ENCODE measurements at places on chromosomes 6 and 20.

DNA sequence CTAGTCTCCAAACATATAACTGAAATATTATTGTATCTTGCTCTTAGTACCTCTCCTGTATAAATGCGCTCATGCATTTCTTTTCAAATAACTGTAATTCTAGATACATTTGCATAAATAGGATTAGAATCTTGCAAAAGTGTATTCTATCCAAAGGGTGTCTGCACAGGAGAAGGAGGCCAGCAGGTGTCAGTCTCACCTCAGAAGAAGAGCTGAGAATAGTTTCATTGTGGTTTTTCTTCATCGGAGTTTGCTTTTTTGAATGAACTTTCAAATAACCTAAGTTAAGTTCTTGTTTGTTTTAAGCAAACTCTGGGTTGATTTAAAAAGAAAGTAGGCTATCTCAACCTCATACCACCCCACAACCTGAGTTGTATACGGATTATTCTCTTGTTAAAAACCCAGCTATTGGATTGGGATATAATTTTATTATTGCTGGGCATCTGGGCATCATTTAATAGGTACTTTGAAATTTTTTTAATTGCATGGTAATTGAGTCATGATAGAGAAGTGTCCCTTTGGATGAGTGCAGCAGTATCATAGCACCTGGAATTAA is 125.0 kb upstream of the MLIP start:
- peak; percentile 85 for DNase-seq

DNA sequence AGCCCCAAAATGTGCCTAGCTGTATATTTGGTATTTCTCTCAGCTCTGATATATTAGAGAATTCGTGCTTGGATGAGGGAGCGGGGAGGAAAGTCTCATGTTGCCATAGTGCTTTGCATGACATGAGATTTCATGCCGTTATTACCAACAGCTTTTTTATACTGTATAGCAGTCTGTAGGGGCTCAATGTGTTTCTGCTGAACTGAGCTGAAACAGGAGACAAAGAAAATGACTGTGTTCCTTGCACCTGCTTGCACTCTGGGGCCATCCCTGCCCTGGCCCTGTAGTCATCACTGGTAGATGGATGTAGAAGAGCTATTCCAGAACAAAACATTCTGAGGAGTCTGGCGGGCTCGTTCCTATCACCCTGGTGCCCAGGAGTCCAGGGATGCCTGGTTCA is 128.0 kb upstream of the SASH1 start:
- DNase-seq, result no peak

DNA sequence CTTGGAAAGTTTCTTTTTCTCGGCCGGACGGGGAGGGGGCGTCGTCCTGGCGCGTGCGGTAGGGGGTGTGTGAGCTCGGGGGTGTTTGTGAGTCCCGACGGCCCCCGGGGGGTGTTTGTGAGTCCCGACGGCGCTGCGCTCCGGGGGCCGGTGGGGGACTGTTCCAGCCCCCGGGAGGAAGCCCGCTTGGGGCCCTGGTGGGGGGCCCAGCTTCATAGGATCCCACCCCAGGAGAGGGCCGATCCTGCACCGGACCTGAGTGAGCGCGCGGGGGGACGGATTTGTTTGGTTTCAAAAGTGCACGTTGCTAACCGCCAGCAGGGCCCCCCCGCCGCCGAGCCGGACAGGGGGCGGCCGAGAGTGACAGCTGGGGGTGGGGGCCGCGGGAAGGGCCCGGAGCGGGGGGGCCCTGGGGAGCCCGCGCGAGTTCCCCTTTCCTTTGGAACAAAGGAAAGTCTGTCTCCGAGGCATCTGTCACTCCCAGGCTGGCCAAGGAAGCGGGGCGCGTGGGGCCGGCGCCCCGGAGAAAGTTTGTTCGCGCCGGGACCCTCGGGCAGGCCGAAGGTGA is 485 bp downstream of the TGIF2 start:
- DNase-seq, result peak; percentile 71

DNA sequence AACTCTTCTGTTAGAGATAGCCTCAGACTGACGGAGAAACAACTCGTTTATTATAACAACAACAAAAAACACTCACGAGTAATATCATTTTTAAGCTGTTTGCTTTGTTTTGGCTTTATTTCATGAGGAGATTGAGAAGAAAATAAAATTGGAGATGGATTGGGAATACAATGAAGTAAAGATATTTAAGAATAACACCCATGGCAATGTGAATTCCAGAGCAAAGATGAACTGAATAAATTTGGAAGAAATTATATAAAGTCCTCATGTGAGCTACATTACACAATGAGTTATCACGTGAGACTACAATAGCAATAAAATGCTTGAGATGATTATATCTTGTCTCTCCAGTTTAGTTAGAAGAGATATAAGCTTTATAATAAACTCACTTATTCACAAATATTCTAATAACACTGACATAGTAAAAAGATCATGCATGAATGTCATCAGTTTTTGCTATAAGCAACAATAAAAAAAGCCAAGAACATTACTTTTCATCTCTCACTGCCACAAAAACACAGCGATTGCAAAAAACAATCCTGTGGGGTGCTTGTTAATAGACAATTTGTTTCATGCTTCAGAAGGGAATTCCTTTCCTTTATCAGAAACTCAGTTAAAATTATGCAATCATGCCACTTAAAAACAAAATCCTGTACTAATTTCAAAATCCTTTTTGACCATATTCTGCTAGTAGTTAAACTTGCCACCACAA is 696.7 kb upstream of the MARCKS start:
- peak; percentile 64 for DNase-seq

GRCh38 chr20:39108746-39109145 is 146.6 kb downstream of the DHX35 start:
- no peak for DNase-seq

DNA sequence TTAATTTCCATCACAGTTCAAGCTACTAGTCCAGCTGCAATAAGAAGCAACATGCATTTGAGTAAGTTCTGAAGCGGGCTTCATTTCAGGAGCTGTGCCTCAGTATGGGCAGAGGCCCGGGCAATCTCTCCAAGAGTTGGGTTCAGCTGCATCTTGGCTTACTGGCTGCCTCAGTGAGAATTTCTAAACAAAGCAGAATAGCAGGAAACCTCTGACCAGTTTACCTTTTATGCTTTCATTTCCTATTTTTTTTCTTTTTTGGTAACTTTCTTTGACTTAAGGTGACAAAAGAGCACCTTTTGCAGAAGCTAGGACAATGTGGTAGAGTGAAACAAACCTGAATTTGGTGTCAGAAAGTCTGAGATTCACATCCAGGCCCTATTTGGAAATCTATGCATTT is 51.0 kb upstream of the FBXO30 start:
- DNase-seq, result no peak

- DNase-seq, result no peak
Measured at GRCh38 chr20:54038961-54039360, 31.4 kb downstream of the BCAS1 start.

DNA sequence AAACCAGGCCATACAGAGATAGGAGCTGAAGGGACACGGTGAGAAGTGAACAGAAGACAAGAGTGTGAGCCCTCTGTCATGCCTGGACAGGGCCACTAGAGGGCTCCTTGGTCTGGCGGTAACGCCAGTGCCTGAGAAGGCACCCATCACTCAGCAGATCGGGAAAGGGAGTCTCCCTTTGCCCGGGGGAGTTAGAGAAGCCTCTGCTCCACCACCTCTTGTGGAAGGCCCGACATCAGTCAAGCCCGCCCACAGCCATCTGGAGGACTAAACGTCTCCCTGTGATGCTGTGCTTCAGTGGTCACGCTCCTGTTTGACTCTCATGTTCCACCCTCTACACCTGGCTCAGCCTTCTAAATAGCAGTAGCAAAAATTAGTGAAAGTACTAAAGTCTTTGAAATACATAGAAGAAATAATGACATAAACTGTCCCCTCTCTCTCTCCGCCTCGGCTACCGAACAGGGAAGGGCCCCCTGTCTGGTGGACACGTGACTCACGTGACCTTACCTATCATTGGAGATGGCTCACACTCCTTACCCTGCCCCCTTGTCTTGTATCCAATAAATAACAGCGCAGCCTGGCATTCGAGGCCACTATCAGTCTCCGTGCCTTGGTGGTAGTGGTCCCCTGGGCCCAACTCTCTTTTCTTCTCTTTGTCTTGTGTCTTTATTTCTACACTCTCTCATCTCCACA is 66.7 kb downstream of the RPP21 start:
- DNase-seq, result peak; percentile 27

DNA sequence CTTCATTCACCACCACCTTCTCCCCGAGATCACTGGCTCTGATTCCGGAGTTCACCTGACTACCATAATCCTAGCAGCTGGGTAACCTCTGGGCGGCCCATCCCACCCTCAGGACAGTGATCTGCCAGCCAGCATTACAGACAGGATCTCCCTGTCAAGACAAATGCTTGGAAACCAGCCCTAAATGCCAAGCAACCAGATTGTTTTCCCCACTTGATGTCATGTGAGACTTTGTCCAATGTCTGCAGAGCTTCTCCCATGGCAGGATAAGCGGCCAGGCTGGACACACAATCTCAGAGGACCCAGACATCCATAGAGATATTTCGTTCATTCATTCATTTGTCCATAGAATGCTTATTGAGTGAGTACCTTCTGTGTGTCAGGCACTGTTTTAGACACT is 32.5 kb downstream of the PDYN start:
- no peak for DNase-seq

- no peak for DNase-seq
Measured at GRCh38 chr20:51826372-51826771, 24.1 kb upstream of the SALL4 start.

- DNase-seq, result no peak
Measured at GRCh38 chr6:157488716-157489118, 107.7 kb downstream of the ZDHHC14 start.

DNA sequence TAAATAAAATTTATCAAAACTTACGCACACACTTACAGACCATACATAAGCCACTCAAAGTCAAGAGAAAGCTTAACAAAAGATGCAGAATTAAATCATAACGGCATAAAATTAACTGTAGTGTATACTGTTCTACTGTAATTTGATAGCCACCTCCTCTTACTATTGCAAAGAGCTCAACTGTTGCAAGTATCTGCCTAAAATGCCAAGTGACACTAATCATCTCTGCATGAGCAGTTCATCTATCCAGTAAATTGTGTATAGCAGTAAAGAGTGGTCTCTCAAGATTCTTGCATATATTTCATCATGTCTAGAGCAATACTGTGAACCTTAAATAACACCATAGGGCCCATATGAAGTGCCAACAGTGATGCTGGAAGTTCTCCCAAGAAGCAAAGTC is 12.3 kb downstream of the OR2H2 start:
- DNase-seq, result no peak

- no peak for DNase-seq
Measured at GRCh38 chr6:161227004-161227960, 46.6 kb downstream of the AGPAT4 start.

DNA sequence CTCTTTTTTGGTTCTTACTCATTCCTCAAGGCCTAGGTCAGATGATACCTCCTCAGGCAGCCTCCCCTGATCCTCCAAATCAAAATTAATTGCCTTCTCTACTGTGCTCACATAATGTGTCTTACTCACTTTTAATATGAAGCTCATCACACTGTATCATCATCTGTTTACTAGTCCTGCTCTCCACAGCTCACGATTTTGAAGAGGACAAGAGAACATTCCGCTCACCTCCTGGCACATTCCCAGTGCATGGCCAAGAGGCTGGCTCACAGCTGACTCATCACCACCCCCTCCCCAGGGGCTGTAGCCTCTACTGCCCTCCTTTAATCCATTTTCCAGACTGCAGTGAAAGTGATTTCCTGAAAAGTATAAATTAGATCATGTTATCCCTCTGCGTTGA is 133.1 kb downstream of the ALDH8A1 start:
- no peak for DNase-seq

DNA sequence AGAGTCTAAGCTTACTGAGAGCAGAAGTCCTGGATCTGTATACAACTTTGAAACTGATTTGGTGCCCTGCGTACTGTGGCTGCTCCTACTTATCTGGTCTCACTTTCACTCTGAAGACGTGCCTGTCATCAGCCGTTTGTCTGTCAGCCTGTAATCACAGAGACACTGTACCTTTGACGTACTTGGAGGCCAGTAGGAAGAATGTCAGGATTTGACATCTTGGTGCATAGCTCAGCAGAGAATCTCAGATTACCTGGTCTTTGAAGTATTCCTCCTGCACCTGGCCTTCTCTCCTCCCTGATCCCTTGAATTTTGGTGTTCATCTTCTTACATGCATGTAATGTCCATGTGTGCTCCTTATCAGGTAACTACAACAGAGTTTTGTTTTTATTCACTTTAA is 37.7 kb downstream of the DSE start:
- DNase-seq, result no peak

- peak; percentile 76 for DNase-seq
Measured at GRCh38 chr20:19602675-19603375, 155.2 kb upstream of the RIN2 start.

- DNase-seq, result no peak
Measured at GRCh38 chr6:128343706-128344105, 176.7 kb downstream of the PTPRK start.

GRCh38 chr20:49887251-49888211 is 27.8 kb downstream of the SPATA2 start:
- DNase-seq, result peak; percentile 54

DNA sequence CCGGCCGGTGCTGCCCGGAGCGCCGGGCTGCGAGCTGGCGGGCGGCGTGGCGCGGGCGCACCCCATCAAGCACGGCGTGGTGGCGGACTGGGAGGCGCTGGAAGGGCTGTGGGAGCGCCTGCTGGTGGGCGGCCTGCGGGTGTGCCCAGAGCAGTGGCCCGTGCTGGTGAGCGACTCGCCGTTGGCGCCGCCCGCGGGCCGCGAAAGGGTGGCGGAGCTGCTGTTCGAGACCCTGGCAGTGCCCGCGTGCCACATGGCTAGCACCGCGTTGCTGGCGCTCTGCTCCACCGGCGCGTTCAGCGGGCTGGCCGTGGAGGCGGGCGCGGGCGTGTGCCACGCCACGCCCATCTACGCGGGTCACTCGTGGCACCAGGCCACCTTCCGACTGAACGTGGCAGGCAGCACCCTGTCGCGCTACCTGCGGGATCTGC is 517 bp downstream of the ACTL10 start:
- no peak for DNase-seq

DNA sequence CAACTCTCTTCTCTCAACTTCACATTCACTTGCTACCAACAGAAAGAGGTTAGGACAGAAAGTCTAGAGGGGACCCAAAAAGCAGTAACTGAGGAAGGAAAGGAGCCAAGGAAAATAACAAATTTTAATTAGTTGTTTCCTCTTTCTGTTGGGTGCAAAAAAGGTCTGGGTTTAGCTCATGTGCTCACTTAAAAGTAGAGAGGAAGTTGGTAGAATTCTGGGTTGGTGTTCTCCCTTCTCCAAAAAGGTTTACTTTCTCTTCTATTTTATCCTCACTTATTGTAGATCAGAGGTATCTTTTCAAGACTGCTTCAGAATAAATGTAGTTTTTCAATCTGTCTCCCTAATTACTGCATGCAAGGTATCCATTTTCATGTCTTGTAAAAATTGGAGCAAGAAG is 42.8 kb downstream of the MAP3K7 start:
- no peak for DNase-seq

- peak; percentile 77 for DNase-seq
Measured at GRCh38 chr6:47126647-47127391, 84.7 kb upstream of the ADGRF1 start.

DNA sequence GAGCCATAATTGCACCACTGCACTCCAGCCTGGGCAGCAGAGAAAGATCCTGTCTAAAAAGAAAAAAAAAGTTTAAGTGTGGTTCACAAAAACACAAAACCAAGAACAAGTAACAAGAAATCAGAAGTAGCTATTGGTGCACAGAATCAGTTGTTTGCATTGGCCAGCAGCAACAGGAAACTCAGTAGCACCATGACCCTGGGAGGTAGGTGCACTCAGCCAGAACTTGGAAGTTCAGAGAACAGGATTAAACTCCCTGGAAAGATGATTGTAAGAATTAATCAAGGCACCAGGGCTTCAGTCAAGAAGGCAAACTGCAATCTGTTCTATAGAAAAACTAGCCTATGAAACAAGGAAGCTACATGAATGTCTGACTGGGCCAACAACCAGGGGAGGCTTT is 267.9 kb downstream of the COL12A1 start:
- DNase-seq, result no peak
